Globus pallidus (tissue), 1 donor: ENCODE measurements at places on chromosomes 4 and X.

GRCh38 chr4:110484767-110485166, 8.8 kb downstream of the ENPEP start:
- DNase-seq, result no peak

DNA sequence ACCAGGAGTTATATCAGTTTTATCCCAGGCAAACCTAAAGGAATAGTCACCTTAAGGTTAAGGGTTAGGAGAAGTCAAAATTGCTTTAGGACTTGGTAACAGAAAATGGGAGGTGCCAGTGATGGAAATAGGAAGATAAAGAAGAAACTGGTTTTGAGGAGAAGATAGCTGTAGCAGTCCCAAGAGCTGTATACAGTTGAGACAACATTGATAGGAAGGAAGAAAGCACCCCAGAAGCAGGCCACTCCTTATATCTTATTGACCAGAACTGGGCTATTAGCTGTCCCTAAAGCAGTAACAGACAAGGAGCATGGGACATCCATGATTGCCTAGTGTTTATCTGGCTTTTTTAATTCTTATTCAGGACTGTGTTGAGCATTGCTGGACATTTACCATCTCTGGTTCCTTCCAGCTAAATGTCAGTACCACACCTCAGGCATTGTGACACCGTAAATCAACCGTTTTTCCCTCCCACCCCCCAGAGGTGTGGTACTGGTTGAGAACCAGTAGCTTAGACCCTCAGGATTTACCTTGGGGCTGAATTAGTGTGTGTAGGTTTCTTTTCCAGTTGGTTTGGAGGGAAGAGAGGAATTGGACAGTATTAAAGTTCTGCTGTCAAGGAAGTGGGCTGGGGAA, 2.0 kb upstream of the PGRMC2 start:
- DNase-seq, result no peak

GRCh38 chr4:15202481-15202880, 200.2 kb downstream of the CPEB2 start:
- DNase-seq, result no peak

DNA sequence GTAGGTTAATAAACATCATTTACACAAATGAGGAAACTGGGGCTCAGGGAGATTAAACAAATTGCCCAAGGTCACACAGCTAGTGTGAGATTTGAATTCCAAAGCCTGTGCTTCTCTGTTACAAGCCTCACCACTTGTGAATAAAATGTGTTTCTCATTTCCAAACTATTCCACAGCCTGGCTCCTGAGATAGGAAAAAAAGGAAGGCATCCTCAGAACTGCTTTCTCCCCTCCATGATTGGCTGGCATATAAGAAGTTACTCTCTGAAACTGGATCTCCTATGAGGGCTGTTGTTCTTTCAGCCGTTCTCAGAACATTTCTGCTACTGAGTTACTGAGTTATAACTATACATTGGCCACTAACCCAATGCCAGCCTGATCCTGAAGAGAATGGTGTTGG, 237.9 kb downstream of the MAML3 start:
- no peak for DNase-seq

DNA sequence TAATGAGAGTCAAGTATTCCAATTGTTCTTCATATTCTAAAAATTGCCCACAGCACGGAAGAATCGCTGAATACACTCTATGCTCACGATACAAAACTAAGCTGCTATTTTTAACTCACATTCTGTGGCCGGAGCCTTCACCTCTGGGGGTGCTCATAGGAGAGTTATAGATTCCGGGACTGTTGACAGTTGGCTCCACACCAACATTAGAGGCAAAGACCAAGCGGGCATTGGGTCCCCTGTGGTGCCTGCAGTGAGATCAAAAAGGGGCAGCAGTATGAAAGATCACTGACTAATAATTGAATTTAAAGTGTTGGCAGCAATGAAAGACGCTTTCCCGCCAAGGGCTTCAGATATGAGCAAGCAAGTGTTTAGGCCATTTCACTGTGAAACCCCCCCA, 146.0 kb downstream of the TMEM144 start:
- no peak for DNase-seq

- no peak for DNase-seq
These were observed 74.3 kb downstream of the WFS1 start for GRCh38 chr4:6343939-6344408.

DNA sequence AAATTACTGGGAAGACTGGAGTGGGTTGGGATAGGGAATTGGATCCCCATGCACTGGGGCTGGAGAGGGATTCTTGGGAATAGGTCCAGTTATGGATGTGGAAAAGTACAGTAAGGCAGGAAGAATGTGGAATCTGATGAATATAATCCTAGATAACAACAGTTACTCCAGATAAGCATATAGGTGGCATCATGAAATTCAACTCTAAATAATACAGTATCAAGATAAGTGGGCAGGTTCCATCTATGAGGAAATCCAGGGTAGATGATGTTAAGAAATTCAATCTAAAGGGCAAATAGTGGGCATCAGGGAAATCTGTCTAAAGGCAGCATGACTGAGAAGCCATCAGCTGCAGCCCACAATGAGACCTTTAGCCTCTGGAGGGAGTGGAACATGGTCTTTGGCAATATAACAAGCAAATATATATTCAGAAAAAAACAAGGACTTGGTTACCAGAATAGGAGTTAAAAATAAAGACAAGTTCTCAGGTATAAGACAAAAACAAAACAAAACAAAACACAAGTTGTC, 1.2 kb downstream of the DTHD1 start:
- no peak for DNase-seq

- no peak for DNase-seq
These were observed 13.2 kb upstream of the MRPL1 start for GRCh38 chr4:77849278-77849965.

DNA sequence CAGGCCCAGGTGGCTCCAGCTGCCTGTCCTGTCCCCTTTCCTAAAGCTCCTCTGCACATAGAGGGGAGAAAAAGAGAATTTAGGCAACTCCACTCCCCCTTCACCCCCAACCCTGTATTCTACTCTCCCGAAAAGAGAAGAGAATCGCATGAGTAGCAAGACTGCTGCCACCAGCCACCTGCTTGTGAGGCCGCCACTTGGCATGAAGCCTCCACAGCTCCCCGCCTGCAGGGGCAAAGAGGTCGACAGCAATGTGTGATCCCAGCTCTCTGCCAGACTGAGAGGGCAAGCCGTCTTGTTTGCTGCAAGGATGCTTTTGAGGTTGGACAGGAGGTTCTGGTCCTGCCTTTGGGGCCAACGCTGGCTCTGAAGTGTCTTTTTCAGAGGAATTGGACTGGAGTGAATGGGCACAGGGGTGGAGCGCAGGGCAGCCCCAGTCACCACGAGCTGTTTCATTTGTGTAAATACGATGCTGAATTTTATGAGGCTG, 77.1 kb downstream of the STARD8 start:
- DNase-seq, result no peak

DNA sequence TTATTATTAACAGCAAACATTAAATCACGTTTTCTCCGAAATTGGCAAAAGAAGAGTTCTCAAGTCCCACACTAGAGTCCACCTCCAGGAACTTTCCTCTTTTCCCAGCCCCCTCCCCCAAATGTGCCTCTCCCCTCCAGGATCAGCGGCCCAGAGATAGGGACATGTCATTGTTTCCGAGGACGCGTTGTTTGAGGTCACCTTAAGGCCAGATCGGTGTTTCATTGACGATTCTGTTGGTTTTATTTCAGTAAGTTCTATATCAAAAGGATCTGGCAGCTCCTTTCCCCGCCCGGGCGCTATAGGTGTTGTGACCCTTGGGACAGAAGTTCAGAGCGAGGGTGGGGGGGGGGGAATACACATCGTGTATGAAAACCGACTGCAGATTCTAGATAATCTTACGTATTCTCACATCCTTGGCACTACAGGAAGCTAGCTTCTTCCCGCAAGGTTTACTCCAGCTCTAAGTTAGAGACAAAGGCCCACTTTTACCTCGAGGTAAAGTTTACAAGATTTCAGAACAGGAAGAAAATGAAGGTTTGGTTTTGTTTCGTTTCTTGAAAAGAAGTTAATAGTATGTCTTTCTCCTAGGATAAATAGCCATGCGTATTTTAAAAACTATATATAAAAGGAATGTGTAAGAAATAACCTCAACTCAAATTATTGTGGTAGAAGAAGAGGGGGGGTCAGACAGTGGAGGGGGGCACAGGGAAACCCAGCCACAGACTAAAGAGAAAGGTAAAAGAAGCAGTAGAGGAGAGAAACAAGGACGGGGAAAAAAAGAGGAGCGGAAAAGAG, 739 bp upstream of the MSX1 start:
- DNase-seq, result no peak

DNA sequence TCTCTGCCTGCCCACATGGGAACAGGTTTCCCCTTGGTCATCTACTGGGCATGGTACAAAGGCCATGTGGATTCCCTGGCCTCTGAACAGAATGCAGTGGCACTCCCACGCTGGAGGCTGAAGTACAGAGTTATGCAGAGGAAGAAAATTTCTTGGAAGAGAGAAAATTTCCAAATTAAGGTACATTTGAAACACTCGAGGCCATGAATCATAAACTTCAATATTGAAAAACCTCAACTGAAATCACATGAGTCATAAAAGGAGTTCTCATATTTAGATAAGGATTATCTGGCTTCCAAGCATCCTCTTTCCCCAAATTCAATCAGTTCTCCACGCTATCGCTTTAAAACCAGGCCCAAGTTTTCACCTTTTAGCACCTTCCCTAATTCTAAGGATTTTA, 28.1 kb upstream of the TXK start:
- DNase-seq, result no peak
